Activated gamma-delta T cell (primary cell): ENCODE measurements at places on chromosomes 7 and 10.

GRCh38 chr10:13589316-13589715, 2.6 kb downstream of the PRPF18 start:
- DNase-seq = no peak

DNA sequence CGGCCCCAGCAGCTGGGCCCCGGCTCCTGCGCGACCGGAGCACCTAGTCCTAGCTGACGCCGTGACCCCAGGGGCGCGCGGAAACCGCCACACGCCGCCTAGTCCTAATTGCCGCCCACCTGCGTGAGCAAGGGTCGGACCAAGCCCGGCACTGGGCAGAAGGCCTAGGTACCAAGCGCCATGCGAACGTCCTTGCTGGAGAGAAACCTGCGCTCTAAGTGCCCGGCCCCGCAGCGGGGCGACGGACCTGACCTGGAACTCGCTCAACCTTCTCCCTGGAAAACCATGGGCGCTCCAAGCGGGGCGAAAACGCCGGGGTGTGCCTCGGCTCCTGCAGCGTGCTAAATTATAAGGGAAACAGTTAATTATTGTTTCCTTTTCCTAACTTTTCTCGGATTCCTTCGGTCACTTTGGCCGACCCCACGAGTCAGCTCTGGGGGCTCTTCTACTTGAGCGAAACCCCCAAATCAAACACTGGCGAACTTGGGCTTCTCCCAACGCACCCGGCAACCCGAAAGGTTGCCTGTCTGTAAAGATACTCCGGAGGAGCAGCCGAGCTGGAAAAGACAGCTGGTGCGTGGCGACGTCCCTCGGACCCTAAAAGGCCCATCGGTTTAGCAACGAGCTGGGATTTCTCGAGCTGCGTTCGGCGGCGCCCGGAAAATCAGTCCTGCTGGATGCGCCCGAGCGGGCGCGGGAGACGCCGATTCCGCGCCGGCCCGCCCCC, 5.3 kb upstream of the EBF3 start:
- DNase-seq = no peak

GRCh38 chr10:95237376-95238170, 43.5 kb downstream of the ACSM6 start:
- no peak for DNase-seq

GRCh38 chr10:6409971-6410643, 170.0 kb downstream of the PRKCQ start:
- DNase-seq = no peak

GRCh38 chr7:7911369-7912123, 57.0 kb upstream of the GLCCI1 start:
- DNase-seq = no peak

GRCh38 chr7:130959743-130960207, 225.8 kb upstream of the KLF14 start:
- no peak for DNase-seq

GRCh38 chr10:50788951-50789945, 49.5 kb downstream of the ASAH2B start:
- no peak for DNase-seq

- DNase-seq = no peak
Observed at GRCh38 chr7:124155432-124156022, 122.7 kb upstream of the TMEM229A start.

DNA sequence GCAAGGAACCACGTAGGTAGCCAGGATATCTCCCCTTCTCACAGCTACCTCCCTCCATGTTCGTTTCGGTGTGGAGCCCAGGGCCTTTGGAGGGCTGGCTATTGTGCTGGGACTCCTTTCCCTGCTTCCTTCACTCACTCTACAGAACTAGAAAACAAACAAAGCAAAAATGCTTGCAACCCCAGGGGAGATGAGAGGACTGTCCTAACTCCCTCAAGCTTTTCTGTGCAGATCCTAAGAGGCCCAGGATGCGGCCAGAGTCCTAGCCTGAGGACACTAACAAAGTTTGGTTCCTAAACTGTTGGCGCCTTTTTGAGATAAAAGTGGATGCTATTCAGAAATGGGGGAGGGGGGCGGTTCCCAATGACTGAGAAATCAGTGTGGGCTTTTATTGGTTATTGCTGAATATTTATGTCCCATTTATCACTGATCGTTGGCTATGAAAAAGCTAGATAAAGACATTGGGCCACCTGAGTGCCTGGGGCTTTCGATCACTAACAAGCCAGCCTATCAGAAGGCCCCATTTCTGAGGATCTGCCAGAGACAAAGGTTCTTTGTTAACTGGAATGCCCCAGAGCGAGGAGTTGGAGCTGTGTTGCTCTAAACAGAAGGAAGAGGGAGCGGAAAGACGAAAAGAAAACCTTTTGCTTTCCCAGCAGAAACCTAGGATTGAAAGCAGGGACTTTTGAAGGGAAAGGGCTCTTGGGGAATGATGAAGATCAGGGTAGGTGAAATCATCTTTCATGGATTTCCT, 95.2 kb upstream of the EGR2 start:
- DNase-seq = no peak

GRCh38 chr7:137122145-137122544, 221.4 kb downstream of the PTN start:
- DNase-seq = no peak

DNA sequence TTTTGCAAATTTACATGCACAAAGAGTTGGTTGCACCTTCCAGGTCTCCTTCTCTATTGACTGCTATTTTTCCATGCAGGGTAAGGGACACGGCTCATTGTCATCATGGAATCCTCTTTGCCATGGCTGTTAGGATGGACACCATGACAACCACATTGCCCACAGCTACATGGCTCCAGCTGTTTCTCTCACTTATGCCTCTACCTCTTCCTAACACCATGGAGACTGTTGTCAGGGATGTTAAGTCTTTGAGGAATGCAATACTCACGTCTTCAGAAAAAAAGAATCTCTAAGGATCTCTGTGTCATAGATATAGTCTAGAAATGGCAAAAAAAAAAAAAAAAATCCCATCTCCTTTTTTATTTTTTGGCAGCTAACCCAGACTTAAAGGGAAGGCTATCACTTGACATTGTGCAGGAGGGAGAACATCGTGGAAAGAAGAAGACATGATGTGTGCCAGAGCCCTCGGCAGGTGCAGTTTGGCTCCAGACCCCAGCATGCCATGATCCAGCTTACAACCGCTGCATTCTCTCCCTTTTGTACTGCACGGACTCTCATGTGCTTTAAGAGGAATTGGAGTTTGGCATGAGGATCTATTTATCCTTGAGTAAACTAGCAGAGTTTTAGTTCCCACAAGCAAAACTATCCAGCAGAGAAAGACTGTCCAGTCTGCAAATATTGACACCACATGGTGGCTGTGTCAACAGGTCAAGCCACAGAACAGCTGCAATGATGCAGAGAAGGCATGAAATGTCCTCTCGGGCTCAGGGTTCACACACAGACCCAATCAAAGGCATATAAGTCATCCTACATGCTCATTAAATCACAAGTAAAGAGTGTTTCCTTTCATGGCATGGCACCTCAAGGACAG, 70.8 kb downstream of the FRMD4A start:
- DNase-seq = no peak

- no peak for DNase-seq
Observed at GRCh38 chr10:33794460-33794859, 460.0 kb upstream of the NRP1 start.

DNA sequence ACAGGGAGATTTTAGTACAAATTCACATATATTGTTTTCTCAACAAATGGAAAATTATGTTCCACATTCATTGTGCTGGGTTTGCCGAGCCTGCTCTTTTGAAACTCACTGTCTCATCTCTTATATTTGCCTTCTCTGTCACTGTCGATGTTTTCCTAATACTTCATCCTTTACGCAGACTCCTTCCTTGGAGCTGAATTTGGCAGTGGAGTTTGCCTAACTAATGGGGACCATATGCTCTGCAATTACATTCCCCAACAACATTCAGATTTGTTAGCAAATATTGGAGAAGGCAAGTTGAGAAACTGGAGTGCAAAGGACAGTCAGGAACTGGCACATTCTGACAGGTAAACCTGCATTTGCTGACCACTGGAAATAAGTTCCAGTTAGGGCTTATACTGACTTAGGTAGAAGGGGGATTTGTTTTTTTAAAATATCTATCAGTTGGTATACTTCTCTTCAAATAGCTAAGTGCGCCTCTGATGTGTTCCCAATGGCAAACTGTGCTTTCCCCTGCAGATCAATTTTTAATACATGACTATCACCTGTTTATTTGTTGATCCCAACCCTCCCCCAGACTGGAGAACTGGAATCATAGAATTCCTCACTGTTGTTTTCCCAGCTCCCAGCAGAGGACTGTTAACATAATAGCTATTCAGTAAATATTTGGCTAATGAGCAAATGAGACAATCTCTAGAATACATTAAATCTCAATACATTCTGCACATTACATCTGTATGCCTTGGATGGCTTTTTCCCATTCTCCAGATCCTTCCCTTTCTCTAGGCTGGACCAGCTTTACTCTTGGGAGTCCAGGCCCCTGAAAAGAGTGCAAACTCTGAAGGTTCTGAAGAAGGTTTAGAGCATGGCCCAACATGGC, 769.3 kb downstream of the KCNMA1 start:
- DNase-seq = no peak

GRCh38 chr7:26007510-26007909, 144.5 kb upstream of the NFE2L3 start:
- DNase-seq = no peak

GRCh38 chr10:17710181-17710580, 41.8 kb upstream of the TMEM236 start:
- DNase-seq = no peak

GRCh38 chr7:138669364-138669763, 31.8 kb downstream of the SVOPL start:
- DNase-seq = no peak

- no peak for DNase-seq
Observed at GRCh38 chr7:28178599-28178998, 2.0 kb downstream of the JAZF1 start.

DNA sequence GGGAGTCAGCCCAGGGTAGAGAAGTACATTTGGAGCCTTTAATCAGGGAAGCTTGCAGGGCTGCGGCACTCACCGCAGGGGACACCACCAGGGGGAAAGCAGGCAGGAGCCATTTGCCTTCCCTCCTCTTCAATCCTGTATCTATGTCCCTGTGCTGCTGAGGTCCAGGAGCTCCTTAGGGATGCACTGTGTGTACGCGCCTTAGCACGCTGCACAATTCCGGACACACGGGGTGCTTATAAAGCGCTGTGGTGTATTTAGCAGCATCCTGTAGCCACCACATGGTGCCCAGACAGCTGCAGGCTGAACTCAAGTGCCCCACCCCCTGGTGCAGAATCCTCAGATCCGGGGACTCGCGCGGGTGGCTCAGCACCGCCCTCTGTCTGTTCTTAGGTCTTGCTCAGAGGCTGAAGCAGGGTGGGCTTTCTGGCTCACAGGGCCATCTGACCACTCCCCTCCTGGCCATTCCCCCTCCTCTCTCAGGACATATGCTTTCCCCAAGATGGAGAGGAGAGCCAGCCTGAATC, 421.4 kb downstream of the SDK1 start:
- no peak for DNase-seq

DNA sequence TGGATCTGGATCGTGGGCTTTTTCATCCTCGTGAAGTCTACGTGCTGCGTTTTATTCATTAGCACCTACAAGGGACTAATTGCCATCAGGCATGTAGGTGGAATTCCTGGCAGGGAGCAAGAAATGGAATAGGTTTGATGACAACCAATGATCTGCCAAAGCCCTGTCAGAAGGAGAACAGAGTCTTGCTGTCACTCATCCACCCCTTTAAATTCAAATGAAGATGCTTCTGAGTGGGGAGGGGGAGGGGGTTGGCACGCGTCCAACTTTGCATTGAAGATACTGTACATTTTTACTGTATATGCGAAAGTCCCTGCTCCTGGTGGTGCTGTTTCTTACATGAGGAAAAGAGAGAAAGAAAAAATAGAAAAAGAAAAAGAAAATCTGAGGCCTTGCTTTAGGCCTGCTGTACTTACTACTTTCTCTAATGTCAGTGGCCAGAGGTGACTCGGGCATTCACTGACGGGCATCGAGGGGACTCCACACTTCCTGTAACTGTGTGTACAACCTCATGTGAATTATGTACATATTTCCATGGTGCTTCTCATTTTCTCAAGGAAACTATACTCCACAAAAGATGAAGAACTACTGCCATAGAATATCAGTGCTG, 569.1 kb downstream of the INHBA start:
- DNase-seq = no peak

- DNase-seq = no peak
Observed at GRCh38 chr10:91007655-91008054, 86.8 kb upstream of the ANKRD1 start.

DNA sequence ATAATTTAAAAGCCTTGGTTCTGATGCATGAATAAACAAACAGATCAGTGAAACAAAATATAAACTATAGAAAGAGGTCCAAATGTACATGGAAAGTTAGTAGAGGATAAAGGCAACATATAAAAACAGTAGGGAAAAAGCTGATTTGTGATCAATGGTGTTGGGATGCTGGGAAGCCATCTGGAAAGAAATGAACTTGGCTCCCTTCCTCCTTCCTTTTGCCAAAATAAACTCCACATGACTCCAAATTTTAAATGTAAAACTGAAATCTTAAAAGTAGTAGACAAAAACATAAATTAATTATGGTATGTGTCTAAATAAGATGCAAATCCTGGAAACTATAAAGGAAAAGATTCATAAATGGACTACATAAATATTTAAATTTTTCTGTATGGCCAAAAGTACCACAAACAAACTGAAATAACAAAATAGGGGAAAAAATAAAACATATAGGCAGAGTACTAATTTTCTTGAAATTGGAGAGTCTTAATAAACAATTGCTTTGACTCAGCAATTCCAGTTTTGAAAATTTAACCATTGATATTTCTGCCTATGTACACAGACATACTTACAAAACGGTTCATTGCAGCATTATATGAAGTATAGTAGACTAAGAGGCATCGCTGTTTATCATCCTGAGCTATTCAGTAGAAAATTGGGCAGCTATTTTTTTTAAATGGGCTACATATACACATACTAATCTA, 77.0 kb upstream of the TRIM24 start:
- no peak for DNase-seq

GRCh38 chr10:28669227-28670173, 7.8 kb upstream of the BAMBI start:
- no peak for DNase-seq

- no peak for DNase-seq
Observed at GRCh38 chr7:111827863-111828504, 265.7 kb upstream of the IMMP2L start.

- DNase-seq = no peak
Observed at GRCh38 chr7:1590476-1590875, 20.6 kb upstream of the PSMG3 start.

GRCh38 chr7:17147409-17147808, 151.0 kb upstream of the AHR start:
- DNase-seq = no peak

DNA sequence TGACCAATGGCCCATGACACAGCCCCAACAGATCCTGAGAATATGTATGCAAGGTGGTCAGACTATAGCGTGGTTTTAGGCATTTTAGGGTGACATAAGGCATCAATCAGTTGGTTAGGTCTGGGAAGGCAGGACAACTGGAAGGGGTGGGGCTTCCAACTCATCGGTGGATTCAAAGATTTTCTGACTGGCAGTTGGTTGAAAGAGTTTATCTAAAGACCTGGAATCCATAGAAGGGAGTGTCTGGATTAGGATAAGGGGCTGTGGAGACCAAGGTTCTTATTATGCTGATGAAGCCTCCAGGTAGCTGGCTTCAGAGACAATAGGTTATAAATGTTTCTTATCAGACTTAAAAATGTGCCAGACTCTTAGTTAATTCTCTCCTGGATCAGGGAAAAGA, 60.3 kb upstream of the CFAP46 start:
- no peak for DNase-seq
